ENCODE measurements at places on chromosomes 3 and 15.

DNA sequence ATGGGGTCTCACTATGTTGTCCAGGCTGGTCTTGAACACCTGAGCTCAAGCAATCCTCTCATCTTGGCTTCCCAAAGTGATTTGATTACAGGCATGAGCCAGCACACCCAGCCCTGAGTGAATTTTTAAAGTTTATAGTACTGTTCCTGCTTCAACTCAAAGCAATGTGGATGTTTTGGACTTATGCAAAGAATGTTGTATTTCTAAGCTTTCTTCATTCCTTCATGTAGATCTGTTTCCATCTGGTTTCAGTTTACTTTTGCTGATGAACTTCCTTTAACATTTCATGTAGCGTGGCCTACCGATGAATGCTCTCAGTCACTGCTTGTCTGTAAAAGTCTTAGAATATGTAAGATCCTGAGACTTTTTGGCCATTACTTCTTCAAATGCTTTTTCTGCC is 23.2 kb downstream of the NRG4 start:
- no peak for DNase-seq

DNA sequence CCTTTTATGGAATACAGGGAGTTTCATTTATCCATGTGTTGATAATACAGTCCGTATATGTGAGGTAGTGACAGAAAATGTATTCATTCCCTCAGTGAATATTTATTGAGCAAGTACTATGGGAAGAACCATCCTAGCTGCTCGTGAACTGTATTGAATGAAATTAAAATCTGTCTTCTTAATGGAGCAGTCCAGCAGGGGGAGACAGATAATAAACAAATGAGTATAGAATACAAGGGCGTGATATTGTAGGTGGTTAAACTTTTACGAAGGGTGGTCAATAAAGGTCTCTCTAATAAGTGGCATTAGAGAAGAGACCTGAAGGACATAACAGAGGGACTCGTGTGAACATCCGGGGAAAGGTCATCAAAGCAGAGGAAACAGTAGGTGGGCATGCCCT is 62.7 kb upstream of the OSTN start:
- no peak for DNase-seq

DNA sequence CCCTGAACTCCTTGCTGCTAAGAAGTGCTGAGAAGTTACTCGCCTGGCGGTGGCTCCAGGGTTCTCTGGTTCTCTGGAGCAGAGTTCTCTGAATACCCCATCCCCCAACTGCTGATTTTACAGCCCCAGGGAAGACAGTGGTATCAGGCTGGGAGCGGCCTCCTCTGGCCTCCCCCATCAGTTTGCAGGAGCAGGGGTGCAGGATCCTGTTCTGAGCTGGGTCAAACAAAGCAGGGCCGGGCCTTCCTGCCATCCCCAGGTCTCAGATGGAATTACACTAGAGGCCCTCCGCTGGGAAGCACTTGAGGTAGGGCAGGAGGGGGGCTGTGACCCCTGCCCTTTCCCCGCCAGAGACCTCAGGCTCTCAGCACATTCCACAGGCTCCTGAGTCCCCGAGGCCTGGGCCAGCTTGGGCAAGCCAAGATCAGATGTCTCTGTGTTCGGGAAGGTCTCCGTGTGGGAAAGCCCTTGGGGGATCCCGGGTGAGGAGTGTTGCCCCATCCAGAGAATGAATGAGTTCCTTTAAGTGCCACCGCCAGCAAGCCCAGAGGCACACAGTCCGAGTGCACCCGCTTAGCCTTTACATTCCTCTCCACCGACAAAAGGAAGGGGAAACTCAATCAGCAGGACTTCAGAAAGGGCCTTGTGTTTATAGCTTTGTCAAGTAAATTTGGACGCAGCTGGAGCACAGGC is 149.9 kb downstream of the LRRK1 start:
- DNase-seq = no peak

GRCh38 chr3:53830944-53831343 is 15.3 kb downstream of the CHDH start:
- no peak for DNase-seq

DNA sequence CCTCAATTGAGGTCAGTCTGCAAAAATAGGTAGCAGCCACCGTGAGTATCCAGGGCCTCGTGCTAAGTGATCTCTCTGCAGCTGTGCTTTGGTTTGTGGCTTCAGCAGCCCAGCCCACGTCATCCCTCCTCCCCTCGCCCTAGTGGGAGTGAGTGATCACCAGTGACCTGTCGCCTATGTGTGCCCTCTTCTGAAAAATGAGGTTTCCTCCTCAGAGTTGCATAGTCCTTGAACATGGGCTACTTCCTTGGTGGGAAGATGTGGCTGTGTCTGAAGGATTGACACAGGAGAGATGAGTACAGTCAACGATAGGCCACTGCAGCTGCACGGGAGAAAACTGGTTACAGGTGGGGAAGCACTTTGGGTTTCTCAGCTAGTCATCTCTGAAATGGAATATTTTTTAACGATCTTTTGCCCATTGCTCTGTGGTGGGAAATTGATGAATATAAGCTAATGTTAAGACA is 144.8 kb upstream of the BHLHE40 start:
- DNase-seq = no peak

GRCh38 chr15:44659056-44659455 is 4.4 kb downstream of the SPG11 start:
- DNase-seq = no peak

DNA sequence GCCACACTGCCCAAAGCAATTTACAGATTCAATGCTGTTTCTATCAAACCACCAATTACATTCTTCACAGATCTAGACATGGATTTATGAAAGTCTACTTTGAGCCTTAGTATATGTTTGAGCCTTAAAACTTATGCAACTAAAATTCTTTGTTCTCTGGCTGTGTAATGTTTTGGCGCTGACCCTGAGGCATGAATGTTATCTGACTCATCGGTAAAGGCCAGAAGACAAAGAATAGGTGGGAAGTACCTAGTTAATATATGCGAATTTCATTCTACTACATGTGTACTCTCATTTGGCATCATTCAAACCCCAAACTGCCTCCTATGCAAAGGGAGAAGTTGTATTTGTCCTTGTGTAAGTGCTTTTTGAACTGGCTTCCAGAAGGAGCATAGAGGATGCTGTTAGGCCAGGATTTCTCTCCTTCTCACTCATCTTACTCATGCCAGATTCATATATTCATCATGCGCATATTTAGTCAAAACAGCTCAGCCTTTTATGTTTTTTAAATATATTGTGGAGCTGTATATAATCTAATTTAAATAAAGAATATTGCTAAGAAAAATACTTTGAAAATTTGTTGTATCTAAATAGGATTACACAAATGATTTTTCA is 204.2 kb downstream of the NFKBIZ start:
- DNase-seq = no peak

DNA sequence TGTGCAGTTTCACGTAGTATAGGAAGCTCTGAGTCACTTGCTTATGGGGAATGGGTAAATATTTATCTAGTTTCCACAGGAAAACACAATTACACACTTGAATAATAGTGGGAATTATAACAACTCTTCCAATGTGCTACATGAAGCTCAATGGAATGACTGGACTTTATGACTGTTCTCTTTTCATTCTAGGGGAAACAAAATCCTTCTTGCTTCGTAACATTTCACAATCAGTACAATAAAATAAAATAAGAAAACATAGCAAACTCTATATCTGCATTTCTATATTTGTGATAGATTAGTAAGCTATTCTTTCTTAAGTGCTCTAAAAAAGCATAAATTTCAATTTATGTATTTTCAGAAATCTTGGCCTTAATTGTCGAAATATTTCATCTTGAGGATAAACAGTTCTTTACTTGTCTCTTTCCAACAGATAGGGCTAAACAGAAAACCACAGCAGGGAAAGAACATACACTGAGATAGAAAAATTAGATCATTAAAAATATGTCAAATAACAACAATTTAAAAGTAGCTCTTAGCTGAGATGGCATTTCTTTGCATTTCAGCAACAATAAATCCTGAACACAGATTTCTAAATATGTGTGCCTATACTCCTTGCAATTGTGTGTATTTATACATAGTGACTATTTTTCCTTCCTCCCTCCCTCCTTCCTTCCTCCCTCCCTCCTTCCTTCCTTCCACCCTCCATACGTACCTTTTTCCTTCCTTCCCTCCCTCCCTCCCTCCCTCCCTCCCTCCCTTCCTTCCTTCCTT is 395.5 kb upstream of the KCNMB2 start:
- DNase-seq = no peak

DNA sequence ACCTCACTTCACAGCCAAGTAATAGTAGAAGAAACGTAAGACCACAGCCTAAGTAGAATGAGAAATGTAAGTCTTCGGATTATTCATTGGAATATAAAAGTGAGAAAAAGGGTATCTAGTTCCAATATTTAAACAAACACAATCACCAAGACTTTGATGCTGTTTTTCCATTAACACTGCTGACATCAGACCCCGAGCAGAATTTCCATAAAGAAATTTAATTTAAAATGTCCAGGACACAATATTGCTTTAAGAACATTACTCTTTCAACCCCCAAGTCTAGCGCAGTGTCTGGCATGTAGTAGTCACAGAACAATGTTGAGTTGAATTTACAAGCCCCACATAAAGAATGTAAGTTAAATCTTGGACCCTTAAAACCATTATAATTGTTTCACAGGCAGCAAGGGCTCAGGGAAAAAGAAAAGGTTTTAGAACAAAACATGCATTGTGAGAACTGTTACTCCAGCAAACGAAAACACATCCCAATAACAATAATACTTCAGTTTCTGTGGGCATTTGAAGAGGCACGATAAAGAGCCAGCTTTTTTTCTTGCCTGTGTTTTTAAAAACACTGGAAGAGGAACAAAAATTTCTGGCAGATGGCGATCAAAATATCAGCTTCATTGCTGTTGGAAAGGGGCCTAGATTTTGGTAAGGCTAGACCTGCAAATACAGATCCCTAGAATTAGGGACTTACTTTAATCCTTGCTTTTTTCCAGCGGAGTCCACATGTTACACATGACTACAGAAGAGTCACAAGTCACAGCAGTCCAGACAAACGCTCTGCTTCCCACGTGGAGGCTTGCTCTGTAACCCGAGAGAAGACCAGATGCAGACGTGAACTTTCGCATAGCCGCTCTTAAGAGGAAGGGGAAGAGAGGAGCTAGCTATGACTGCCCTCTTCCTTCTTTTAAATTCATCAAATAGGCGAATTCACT is 77.9 kb upstream of the IGSF10 start:
- DNase-seq = peak; percentile 28

DNA sequence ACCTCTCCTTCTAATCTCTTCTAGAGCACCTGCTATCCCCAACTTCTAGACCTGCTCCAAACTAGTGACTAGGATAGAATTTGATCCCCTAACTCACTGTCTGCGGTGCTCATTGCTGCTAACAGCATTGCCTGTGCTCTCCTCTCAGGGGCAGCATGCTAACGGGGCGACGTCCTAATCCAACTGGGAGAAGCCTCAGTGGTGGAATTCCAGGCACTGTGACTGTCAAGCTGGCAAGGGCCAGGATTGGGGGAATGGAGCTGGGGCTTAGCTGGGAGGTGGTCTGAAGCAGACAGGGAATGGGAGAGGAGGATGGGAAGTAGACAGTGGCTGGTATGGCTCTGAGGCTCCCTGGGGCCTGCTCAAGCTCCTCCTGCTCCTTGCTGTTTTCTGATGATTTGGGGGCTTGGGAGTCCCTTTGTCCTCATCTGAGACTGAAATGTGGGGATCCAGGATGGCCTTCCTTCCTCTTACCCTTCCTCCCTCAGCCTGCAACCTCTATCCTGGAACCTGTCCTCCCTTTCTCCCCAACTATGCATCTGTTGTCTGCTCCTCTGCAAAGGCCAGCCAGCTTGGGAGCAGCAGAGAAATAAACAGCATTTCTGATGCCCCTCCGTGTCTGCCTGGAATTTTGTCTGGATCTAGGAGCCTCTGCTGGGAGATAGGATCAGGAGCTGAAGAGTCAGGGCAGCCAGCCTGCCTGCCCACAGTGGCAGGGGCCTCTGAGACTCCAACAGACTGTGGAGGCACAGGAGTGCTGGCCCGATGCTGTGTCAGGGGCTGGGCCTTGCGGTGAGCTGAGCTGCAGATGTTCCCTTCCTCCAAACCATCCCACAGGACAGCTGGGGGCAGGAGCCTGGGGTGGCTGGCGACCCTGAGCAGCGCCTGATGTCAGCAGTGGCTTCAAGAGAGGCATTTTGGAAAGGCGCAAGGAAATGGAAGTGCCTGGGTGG is 3.0 kb downstream of the ISLR start:
- DNase-seq = peak; percentile 30

DNA sequence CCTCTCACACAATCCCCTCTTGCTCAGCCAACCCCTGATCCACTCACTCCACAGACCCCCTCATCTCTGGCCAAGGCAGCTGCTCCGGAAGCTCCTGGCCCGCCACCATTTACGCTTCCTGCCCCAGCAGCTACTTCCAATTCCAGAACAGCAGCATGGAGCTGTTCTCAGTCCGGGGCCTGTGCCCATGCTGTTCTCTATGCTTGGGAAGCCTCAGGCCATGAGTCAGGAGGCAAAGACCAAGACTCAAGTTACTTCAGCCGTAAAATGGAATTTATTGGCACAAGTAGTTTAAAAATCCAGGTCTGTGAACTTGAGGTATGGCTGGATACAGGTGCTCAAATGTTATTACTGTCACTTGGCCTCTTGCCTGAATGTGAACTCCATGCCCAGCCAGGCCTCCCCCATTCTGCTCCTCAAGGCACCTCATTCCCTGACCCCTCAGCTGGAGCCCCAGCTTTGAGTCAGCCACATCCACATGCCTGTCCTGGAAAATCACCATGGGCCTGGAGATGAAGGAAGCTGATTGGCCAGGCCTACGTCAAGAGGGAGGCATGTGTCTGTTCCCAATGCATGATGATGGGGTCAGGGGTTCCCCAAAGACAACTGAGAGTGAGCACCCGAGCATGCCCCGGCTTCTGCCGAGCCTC is 31.4 kb upstream of the CACNA2D2 start:
- no peak for DNase-seq

GRCh38 chr15:37789397-37789786 is 145.0 kb upstream of the TMCO5A start:
- no peak for DNase-seq

GRCh38 chr3:24628523-24629258 is 134.0 kb upstream of the THRB start:
- no peak for DNase-seq

DNA sequence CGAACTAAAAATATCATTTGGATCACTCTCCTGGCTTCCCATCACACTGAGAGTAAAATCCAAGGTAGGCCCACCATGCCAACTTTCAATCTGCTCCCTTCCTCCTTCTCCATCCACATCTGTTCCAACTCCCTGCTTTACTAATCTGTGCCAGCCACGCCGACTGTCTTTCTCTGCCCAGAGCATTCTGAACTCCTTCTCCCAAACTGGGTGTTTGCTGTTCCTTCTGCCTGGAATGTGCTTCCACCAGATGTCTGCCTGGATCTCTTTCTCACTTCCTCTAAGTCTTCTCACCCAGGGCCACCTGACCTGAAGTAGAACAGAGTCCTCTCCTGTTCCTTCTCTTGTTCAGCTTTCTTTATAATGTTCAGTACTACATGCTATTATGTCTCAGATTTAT is 5.6 kb upstream of the ARL8B start:
- no peak for DNase-seq

DNA sequence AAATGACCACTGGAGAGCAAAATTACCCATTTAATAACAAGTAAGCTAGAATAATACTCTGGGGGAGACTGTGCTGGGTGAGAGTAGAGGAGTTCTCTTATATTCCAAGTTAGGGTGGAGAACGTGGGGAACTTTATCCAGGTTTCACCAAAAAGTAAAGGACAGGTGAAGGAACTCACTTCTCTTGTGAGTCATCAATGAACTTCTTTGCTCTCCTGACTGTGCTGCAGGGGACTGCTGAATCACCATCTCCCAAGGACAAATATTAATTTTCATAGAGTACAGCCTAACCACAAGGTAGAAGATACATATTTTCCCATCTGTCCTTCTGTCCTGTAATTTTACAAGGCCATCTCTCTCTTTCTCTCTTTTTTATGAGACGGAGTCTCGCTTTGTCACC is 8.3 kb upstream of the PDCD6IP start:
- no peak for DNase-seq

All from dorsolateral prefrontal cortex (tissue), 122 donors.